ENCODE measurements at places on chromosomes 7 and 10.
A peak's percentile ranks its signal among the peaks of the same experiment; 100 is the strongest.

- no peak for DNase-seq
Measured at GRCh38 chr7:116630932-116631671, 40.9 kb upstream of the MET start.

GRCh38 chr7:99352247-99352646, 22.3 kb upstream of the ARPC1B start:
- DNase-seq = no peak

DNA sequence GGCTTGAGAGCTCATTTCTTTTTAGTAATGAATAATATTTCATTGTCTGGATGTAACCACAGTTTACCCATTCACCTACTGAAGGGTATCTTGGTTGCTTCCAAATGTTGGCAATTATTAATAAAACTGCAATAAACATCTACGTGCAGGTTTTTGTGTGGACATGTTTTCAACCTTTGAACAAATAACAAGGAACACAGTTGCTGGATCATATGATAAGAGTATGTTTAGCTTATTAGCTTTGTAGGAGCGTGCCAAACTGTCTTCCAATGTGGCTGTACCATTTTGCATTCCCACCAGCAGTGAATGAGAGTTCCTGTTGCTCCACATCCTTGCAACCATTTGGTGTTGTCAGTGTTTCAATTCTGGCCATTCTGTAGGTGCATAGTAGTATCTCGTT, 49.0 kb downstream of the CSGALNACT2 start:
- no peak for DNase-seq

- no peak for DNase-seq
Measured at GRCh38 chr7:50473531-50473930, 23.4 kb upstream of the FIGNL1 start.

DNA sequence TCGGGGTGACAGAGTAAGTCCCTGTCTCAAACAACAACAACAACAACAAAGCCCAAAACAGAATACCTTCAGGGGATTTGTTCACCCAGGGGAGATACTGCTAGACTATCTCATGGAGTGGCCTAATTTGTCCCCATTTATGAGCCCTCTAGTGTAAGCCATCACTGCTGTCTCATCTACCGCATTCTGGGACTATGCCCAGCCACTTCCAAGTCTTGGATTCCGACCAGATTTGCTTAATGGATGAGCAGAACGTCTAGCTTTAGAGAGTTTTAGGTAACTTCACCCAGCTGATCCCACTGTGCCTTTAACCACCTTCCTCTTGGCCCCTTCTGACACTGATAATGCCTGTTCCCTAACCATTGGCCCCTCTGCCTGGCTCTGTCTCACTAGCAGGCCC, 47.1 kb downstream of the PAPSS2 start:
- no peak for DNase-seq

DNA sequence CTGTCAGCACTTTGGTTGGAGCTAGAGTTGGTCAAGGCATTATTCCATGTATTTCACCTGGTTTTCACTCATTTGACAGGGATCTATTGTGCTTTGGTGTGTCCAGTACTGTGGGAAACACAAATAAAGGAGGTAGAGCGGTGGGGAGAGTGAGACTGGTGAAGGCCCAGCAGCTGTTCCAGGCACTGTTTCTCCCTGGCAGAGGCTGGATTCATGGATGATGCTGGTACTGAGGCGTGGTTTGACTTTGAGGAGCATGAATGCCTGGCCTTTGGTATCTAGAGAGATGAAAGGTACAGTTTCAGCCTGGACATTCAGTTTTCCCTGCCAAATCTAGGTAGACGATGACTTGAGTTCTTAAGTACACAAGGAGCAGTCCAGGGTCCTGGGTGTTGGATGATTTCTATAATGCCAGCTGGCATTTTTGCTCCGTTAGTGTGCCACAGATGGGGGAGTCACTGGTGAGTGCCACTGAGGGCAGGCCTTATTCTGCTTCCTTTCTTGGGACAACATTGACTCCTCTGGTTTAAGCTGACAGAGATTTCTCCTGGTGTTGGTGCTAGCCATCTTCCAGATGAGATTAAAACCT, 162.2 kb upstream of the BMPER start:
- DNase-seq = no peak

GRCh38 chr10:84344526-84344925, 16.1 kb downstream of the CCSER2 start:
- DNase-seq = peak; percentile 34

DNA sequence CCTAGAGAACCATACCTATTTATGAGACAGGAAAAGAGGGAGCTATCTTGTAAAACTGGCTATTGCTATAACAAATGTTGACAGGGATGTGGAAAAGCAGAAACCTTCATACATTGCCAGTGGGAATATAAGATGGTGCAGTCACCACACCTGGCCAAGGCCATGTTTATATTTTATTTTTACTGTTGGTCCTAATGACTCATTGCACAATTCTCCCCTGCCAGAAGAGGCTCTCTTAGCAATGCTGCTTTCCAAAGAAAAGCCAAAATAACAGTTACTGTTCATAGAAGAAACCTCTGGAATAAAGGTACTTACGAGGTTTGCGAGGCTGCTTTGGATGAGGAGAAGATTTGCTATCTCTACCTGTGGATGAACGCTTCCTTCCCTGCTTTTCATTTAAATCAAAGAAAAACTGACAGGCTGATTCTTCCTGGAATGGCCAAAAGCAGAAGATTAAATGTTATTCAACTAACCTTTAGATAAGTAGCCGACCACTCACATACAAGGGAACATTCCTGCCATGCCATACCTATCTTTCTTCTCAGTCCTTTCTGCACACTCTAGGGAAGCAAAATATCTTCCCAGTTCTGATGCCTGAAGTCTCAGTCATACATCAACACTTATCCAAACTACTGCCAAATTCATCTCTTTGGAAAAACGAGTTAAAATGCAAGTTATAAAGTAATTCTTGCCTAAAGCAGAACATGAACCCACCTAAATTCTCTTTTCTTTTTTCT, 16.3 kb upstream of the CHUK start:
- DNase-seq = no peak

GRCh38 chr10:115050375-115051010, 42.7 kb upstream of the ATRNL1 start:
- DNase-seq = no peak
